CD4-positive, alpha-beta memory T cell (primary cell): ENCODE measurements at places on chromosomes 3 and 15. TPM values are rescaled to one million over a fixed set of nuclear protein-coding genes. Genes with fewer than 3 reads are reported as not detected.

The CAMK2N2 gene
- not detected for total RNA-seq

The LRRK1 gene
- 0.58 TPM for total RNA-seq

The PODXL2 gene
- 3.3 TPM for total RNA-seq

The LMCD1 gene
- 1.1 TPM for total RNA-seq

The MAP3K13 gene
- 8.7 TPM for total RNA-seq

The SST gene
- total RNA-seq = not detected

The ESYT3 gene
- not detected for total RNA-seq

The CHRNA5 gene
- 1.3 TPM for total RNA-seq
